ENCODE measurements at places on chromosomes 4 and X. TPM values are rescaled to one million over a fixed set of nuclear protein-coding genes. Genes with fewer than 3 reads are reported as not detected.

GRCh38 chr4:113822555-113823290, 61.2 kb upstream of the CAMK2D start:
- no peaks in the 10 kb centered on the region for H3K4me1 ChIP-seq
- H3K36me3 ChIP-seq: no peaks in the 10 kb centered on the region
- no peaks in the 10 kb centered on the region for H3K27me3 ChIP-seq

DNA sequence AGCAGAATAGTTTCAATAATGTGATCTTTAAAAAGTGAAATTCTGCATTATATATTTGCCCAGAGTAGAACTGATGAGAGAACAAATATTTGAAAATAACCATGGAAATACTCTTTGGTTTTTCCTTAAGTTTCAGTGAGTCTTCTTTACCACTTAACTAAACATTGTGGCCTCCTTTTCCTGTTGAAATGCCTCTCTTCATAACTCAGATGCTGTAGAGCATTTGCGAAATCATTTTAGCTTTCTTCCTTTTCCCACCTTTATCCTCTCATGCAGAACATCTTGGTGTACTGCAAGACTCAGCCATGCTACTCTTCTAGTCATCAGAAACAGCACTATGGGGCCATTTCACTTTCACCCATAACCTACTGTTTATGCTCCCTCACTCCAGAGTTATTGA, 48.2 kb downstream of the CASK start:
- no peaks in the 10 kb centered on the region for H3K36me3 ChIP-seq
- no peaks in the 10 kb centered on the region for H3K4me1 ChIP-seq
- DNase-seq: no peak
- no peak overlapping the region for H3K4me3 ChIP-seq

DNA sequence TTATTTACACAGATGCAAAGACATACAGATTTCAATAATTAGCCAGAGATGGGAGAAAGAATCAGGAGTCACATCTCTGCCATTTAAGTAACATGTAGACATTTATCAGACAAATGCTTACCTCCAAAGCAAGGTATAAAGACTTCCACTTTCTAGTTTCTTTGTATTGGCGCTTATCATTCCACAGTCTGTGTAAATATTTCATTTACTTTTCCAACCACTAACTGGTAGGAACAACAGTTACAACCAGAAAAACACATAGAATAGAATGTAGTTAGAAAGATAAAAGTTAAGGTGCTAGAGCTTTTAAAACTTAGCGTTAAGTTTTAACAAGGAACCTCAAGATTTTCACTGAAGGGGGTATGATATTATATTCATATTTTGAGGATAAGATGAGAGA, 40.9 kb upstream of the UGT2B4 start:
- H3K27me3 ChIP-seq: no peaks in the 10 kb centered on the region
- H3K36me3 ChIP-seq: no peaks in the 10 kb centered on the region
- no peak overlapping the region for H3K27ac ChIP-seq
- H3K4me1 ChIP-seq: no peaks in the 10 kb centered on the region

GRCh38 chrX:55731826-55732225, 14.3 kb downstream of the RRAGB start:
- H3K27ac ChIP-seq: no peak overlapping the region
- H3K4me1 ChIP-seq: no peaks in the 10 kb centered on the region
- no peaks in the 10 kb centered on the region for H3K36me3 ChIP-seq
- DNase-seq: no peak
- H3K4me3 ChIP-seq: no peak overlapping the region

- no peaks in the 10 kb centered on the region for H3K36me3 ChIP-seq
- DNase-seq: no peak
- no peak overlapping the region for H3K4me3 ChIP-seq
- no peak overlapping the region for H3K27ac ChIP-seq
- H3K27me3 ChIP-seq: no peaks in the 10 kb centered on the region
These were observed 128.0 kb upstream of the STS start for GRCh38 chrX:7019555-7019954.

DNA sequence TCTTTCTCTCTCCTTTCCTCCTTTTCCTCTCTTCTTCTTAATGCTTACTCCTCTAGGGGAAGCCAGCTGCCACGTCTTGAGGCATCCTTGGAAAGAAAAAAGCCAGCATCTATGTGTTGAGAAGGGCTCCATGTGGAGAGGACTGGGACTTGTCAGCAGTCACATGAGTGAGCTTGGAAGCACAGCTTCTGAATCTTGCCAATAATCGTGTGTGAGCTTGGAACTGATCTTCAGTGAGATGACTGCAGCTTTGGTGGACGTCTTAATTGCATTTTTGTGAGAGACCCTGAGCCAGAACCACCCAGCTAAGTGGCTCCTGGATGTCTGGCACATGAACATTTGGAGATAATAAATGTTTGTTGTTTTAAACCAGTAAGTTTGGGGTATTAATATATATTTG, 371.7 kb downstream of the SLITRK2 start:
- DNase-seq: no peak
- H3K27me3 ChIP-seq: no peaks in the 10 kb centered on the region
- no peaks in the 10 kb centered on the region for H3K36me3 ChIP-seq
- no peak overlapping the region for H3K4me3 ChIP-seq

- no peaks in the 10 kb centered on the region for H3K27me3 ChIP-seq
- no peak overlapping the region for H3K4me3 ChIP-seq
- no peak overlapping the region for H3K27ac ChIP-seq
- peaks cover 19% of the 10 kb centered on the region for H3K4me1 ChIP-seq
These were observed 9.4 kb upstream of the CCNQ start for GRCh38 chrX:153608376-153608775.

DNA sequence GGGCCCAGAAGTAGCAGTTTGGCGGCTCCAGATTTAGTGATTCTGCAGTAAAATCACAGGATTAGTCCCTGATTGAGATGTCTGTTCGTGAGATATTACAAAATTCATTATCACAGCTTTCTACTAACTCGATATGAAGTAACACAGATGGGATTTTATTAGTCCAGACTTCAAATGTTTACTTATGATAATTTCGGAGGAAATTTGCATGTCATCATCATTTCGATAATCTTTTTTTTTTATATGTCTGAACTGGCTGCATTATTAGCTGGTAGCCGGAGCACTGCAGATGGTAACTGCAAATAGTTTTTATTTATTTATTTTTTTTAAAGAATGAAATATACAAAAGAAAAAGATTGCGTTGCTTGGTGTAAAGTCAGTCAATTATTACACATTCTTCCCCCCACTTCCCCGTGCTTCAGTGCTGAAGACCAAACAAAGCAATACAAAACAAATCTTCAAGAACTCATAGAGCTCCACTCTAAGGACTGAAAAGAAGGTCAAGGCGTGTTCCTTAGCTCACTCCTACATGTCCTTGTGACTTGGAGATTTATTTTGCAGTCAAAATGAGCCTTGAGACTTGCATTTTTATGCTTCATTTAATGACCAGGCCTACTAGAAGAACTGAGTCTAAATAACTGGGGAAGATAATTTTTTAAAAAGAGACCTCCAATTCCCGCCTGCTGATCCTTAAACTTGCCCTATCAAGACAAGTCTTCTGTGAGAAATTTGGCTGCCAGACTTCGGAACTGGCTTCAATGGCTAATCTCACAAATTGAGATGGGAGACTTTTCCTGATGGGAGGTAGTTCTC, 11.7 kb upstream of the PITX2 start:
- DNase-seq: no peak
- no peaks in the 10 kb centered on the region for H3K36me3 ChIP-seq
- peaks cover 51% of the 10 kb centered on the region for H3K4me1 ChIP-seq
- peaks cover 99% of the 10 kb centered on the region for H3K27me3 ChIP-seq
- no peak overlapping the region for H3K27ac ChIP-seq

- DNase-seq: no peak
- no peaks in the 10 kb centered on the region for H3K4me1 ChIP-seq
- H3K27ac ChIP-seq: no peak overlapping the region
- H3K27me3 ChIP-seq: no peaks in the 10 kb centered on the region
- no peaks in the 10 kb centered on the region for H3K36me3 ChIP-seq
These were observed 69.2 kb upstream of the SPRY1 start for GRCh38 chr4:123327346-123327745.

DNA sequence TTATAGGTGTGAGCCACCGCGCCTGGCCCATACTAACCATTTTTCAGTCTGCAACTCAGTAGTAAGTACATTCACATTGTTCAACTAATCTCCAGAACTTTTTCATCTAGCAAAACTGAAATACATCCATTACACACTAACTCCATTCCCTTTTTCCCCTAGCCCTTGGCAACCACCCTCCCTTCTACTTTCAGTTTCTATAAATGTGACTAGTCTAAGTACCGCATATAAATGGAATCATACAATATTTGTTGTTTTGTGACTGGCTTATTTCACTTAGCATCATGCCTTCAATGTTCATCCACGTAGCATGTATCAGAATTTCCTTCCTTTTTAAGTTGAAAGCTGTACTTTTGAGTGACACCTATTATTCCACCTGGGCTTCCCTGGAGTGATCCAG, 44.6 kb upstream of the SETD7 start:
- no peak overlapping the region for H3K4me3 ChIP-seq
- H3K27me3 ChIP-seq: peaks cover 2% of the 10 kb centered on the region
- no peak for DNase-seq
- H3K4me1 ChIP-seq: no peaks in the 10 kb centered on the region

- H3K27ac ChIP-seq: no peak overlapping the region
- H3K4me1 ChIP-seq: peaks cover 4% of the 10 kb centered on the region
- no peaks in the 10 kb centered on the region for H3K36me3 ChIP-seq
- H3K27me3 ChIP-seq: peaks cover 31% of the 10 kb centered on the region
- no peak for DNase-seq
- H3K4me3 ChIP-seq: no peak overlapping the region
These were observed 93.4 kb downstream of the NHSL2 start for GRCh38 chrX:72003811-72004750.

GRCh38 chr4:108029731-108030130, 40.0 kb downstream of the HADH start:
- peaks cover 8% of the 10 kb centered on the region for H3K4me1 ChIP-seq
- H3K4me3 ChIP-seq: no peak overlapping the region
- no peak for DNase-seq
- H3K36me3 ChIP-seq: peaks cover 37% of the 10 kb centered on the region

DNA sequence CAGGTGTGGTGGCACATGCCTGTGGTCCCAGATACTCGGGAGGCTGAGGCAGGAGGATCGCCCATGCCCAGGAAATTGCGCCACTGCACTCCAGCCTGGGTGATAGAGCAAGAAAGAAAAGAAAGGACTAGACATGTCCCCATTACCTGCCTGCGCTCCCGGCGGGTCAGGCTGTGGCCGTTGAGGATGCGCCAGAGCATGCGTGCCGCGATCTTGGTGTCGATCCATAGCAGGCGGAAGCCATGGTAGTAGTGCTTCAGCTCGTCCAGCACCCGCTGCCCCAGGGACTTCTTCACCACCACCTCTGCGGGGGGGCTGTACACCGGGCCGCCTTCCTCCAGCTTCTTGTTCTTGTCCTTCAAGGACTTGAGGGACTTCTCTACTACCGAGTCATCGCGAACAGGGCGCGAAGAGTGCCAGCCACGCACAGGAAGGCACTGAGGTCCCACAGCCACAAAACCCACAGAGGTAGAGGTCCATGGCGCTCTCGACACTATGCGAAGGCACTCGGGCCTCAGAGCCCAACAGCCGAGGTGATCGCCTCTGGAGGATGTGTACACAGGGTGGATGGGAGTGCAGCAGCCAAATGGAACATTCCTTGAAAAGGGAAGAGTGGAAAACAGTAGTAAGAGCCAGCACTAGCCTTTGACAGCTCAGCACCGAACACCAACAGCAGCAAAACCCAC, 14.6 kb downstream of the LETM1 start:
- no peak overlapping the region for H3K27ac ChIP-seq
- H3K4me3 ChIP-seq: no peak overlapping the region
- no peaks in the 10 kb centered on the region for H3K27me3 ChIP-seq
- H3K36me3 ChIP-seq: peaks cover 87% of the 10 kb centered on the region

GRCh38 chrX:37787423-37787869, 7.6 kb downstream of the CYBB start:
- no peak for DNase-seq
- no peaks in the 10 kb centered on the region for H3K36me3 ChIP-seq
- no peak overlapping the region for H3K4me3 ChIP-seq
- H3K4me1 ChIP-seq: no peaks in the 10 kb centered on the region
- H3K27me3 ChIP-seq: no peaks in the 10 kb centered on the region

GRCh38 chrX:133670383-133670782, 255.1 kb upstream of the GPC4 start:
- peaks cover 2% of the 10 kb centered on the region for H3K27me3 ChIP-seq
- no peak overlapping the region for H3K27ac ChIP-seq
- peak; percentile 17 for DNase-seq
- no peaks in the 10 kb centered on the region for H3K4me1 ChIP-seq
- H3K36me3 ChIP-seq: no peaks in the 10 kb centered on the region

GRCh38 chr4:13498469-13498868, 14.3 kb upstream of the RAB28 start:
- no peaks in the 10 kb centered on the region for H3K36me3 ChIP-seq
- no peaks in the 10 kb centered on the region for H3K27me3 ChIP-seq
- H3K27ac ChIP-seq: no peak overlapping the region
- no peak overlapping the region for H3K4me3 ChIP-seq

HS6ST2 gene
- total RNA-seq: 51.8 TPM

CNGA1 gene
- 0.61 TPM for total RNA-seq

STS gene
- 9.4 TPM for total RNA-seq

SH3RF1 gene
- total RNA-seq: 17.1 TPM

TEC gene
- 2.6 TPM for total RNA-seq

FAM241A gene
- 1.2 TPM for total RNA-seq

HTATSF1 gene
- total RNA-seq: 84.8 TPM

HTT gene
- 51.5 TPM for total RNA-seq

Measured in spinal cord (tissue), 10 donors.